Osteoblast (primary cell): ENCODE measurements at places on chromosomes 7 and 10.
A peak's percentile ranks its signal among the peaks of the same experiment; 100 is the strongest.

DNA sequence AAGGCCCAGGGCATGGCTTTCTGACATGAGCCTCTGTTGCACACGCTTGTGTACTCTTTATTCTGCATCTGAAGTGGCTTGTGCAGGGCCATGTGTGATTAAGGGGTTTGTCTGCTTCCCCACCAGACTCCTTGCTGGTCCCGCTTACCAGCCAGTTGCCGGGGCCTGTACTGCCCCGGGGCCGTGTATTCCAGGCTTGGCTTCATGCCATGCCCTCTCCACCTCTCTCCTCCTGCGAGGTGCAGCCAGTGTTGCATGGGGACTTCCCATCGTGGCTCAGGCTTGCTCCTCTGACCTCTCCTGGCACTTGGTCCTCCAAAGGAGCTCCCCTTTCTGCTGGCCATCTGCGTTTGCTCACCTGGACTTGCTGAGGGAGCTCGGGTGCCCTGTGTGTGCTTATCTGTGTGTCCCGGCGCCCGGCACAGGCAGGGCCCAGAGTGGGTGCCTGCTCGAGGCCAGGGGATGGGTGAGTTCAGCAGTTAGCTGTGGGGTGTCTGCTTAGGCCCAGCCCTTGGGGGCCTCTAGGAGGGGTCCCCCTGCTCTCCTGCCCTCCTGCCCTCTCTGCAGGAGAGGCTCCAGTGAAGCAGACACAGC is 11.0 kb upstream of the C10orf143 start:
- DNase-seq: no peak

DNA sequence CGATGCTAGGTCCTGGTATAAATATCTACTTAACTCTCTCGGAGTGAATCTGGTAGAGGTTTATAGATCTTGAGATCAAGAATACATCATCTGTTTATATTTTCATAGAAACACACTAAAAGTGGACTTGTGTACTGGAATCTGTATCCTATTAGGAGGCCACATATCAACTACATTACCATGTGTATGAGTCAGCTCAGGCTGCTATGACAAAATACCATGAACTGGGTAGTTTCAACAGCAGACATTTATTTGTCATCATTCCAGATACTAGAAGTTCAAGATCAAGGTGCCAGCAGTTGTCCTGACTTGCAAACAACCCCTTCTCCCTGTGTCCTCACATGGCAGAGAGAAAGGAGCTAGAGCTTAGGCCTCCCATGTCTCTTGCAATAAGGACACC is 113.9 kb upstream of the PFKP start:
- no peak for DNase-seq

DNA sequence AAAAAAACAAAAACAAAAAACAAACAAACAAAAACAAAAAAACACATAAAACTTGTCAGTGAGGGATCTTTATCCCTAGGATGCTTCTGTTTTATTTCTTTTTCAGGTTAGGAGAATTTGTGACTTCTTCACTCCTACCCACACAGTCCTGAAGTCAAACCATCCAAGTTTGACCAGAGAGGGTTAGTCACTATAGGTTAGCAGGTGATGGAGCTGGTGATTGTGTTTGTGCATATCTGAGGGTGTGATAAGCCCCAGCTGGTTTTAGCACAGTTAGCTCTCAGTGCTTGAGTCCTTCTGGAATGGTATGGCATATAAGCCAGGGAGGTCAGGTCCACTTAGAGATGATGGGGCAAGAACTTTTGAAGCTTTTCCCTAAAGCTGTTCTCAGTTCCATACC is 11.8 kb upstream of the IKZF1 start:
- no peak for DNase-seq

- DNase-seq: peak; percentile 91
These were observed 82.7 kb upstream of the C1GALT1 start for GRCh38 chr7:7099584-7100014.

DNA sequence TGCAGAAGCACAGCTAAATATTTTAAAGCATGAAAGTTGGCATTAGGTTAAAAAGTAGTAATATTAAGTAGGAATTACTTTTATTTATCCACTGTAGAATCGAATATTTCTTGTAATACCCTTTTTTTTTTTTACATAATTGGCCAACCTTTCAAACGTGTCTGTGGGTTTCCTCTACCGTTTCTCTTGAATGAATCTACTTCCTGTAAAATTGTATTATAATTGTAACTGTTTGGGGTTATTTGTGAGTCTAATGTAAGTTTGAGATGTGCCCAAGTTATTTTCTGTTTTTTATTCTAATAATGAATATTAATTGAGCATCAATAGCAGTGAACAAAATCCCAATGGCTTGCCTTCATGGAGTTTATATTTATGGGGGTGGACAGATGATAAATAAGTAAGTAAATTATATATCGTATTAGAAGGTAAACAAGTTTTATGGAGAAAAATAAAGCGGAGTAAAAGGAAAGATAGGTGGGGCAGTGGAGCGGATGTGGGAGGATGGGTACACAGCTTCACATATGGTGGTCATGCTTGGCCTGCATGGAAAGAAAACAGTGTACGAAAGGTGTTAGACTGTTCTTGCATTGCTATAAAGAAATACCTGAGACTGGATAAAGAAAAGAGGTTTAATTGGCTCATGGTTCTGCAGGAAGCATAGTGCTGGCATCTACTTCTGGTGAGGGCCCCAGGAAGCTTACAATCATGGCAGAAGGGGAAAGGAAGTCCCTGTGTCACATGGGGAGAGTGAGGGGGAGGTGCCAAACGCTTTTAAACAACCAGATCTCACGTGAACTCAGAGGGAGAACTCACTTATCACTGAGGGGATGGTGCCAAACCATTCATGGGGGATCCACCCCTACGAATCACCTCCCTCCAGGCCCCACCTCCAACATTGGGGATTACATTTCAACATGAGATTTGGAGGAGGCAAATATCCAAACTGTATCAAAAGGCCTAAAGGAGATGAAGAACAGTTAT is 5.4 kb downstream of the TSPAN13 start:
- no peak for DNase-seq

DNA sequence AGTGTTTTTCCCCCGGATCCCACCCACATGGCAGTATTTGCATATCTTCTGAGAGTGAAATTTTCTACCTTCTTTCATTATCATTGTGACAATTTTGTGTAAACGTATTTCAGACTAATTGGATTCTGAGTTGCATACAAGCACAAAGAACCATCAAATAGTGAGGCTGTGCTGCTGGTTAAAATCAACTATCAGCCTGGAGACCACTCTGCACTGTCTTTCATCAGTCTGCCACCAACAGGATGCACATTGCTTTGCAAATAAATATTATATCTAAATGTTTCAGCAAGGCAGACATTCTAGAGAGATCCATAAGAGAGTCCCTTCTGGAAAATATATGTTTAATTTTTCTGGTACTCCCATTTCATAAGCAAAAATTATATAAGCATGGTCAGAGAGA is 851.8 kb downstream of the XPNPEP1 start:
- no peak for DNase-seq

DNA sequence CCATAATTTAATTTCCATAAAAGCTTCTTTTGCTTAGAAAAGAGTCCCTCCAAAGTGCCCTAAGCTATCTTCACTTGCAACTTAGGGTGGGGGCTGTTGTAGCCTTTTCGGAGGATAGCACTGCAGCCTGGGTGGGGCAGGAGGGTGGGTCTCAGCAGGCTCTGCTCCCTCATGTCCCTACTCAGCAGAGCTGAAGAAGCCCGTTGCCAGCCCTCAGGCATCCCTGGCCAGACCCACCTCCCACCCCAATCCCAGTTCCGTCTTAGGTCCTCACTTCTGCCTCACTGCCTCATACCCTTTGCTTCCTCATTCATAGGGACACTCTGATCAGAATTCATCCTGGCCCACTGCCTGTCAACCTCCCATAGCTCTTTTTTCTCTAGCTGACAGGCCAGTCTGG is 99.8 kb upstream of the ZMIZ1 start:
- no peak for DNase-seq

DNA sequence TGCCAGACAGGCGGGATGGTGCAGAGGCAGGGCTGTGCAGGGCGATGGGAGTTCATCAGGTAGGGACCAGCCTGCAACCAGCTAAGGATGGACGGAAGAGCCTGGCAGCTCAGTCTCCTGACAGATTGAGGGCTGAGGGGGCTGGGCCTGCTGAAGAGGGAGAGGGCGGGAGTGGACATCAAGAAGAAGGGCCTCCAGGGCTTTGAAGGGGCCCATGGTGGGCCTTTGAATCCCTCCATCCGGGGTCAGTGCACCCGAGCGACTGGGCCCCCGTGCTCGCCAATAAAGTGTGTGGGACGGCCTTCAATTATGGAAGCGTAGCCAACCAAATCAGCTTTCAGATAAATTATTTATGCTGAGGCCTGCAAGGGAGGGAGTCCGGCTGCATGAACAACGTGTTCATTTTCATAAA is 431.2 kb downstream of the RPS24 start:
- DNase-seq: no peak

- no peak for DNase-seq
These were observed 292.8 kb downstream of the ANKRD7 start for GRCh38 chr7:118517275-118517674.

DNA sequence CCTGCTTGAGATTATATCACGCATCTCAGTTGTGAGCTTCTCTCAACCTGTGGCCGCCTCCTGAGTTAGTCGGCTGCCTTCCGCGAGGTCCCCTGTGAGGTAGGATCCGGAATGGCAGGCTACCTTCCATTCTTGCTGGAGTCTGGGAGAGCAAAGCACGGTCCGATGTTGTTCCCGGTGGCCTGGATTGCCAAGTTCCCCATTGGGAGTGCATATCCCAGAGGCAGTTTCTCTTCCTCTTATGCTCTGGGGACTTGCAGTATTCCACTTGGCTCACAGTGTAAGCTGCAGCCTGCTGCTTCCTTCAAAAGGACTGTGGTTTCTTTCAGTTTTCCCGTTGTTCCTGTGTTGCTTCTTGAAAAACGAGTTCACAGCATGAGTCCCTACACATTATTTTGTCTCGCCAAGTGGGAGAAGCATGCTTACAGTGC is 225.4 kb upstream of the ZWINT start:
- DNase-seq: no peak

GRCh38 chr7:67637023-67637358 is 640.4 kb downstream of the TYW1 start:
- DNase-seq: no peak

GRCh38 chr7:41788556-41788955 is 85.7 kb upstream of the INHBA start:
- peak; percentile 41 for DNase-seq

GRCh38 chr7:13897819-13898218 is 91.6 kb downstream of the ETV1 start:
- no peak for DNase-seq

GRCh38 chr7:112069879-112070321 is 136.3 kb downstream of the DOCK4 start:
- no peak for DNase-seq

GRCh38 chr10:70909326-70909935 is 21.1 kb upstream of the PCBD1 start:
- peak; percentile 80 for DNase-seq
